ENCODE measurements at places on chromosomes 7 and 10. TPM values are rescaled to one million over a fixed set of nuclear protein-coding genes. Genes with fewer than 3 reads are reported as not detected.

VWDE gene
- under 0.01 TPM for total RNA-seq

GRCh38 chr7:37571806-37572205 is 111.8 kb upstream of the GPR141 start:
- no peak for DNase-seq

DNA sequence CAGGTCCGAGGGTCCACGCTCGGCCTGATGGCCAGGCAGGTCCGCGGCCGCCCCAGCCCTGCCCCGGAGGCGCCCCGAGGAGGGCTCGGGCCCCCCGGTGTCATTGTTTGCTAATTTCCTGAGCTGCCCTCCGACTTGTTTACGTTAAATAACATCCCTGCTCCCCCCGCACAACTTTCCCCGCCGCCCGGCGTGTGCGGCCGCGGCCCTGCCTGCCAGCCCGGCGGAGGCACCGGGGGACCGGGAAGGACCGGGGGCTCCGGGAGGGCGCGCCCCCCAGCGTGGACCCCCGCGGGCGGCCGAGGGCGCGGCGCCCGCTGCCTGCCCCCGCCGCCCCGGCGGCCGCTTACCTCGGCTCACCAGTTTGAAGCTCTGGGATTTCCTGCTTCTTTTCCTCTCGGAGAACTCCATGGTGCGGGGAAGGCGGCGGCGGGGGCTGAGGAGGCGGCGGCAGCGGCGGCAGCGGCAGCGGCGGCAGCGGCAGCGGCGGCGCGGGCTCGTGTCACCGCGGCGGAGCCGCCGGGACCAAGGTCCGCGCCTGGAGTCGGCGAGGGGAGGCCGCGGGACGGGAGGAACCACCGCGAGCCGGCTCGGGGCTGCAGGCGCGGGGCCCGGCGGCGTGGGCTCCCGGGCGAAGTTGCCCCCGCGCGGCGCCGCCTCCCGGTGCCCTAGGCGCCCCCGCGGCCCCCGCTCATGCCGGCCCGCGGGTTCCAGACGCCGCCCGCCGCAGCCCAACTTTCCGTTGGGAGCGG is 515 bp downstream of the BEND7 start:
- peak; percentile 14 for DNase-seq

- DNase-seq: no peak
Observed at GRCh38 chr7:107931740-107932515, 40.9 kb downstream of the DLD start.

GRCh38 chr10:75137533-75138438 is 26.3 kb downstream of the SAMD8 start:
- DNase-seq: peak; percentile 61

DNA sequence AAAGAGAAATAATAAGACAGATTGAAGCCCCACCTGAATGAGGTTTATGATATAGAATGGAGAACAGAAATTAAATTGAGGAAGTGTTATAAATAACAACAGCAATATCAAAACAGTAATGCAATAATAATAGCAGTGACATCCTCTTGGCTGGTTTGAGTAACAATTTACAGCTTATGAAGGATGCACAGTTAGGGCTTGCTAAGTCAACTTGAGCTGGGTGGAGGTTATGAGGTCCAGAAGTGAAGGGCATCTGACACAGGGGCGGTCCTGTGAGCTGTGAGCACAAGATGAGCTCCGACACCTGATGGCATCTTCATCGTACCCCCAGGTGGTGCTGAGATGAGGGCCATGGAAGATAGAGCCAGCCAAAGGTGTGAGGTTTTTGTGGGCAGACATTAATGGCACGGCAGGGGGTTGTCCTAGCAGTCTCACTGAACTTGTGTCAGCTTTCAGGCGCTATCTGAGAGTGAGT is 30.5 kb downstream of the ARHGAP22 start:
- no peak for DNase-seq

GRCh38 chr10:14020037-14020664 is 310.6 kb downstream of the FRMD4A start:
- DNase-seq: no peak

DNA sequence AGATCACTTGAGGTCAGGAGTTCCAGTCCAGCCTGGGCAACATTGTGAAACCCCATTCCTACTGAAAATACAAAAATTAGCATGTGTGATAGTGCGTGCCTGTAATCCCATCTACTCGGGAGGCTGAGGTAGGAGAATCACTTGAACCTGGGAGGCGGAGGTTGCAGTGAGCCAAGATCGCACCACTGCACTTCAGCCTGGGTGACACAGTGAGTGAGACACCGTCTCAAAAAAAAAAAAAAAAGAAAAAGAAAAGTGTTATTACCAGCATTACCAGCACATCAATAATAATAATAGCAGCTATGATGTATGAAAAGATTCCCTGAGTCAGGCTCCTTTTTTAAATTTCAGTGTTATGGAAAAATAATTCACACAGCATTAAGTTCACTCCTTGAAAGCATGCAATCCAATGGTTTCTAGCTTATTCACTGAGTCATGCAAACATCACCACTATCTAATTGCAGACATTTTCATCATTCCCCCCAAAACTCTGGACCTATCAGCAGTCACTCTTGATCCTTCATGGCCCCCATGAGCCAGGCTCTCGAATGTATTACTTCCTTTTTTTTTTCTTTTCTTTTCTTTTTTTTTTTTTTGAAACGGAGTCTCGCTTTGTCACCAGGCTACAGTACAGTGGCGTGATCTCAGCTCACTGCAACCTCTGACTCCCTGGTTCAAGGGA is 228.4 kb downstream of the FANK1 start:
- DNase-seq: no peak

HGF gene
- 0.20 TPM for total RNA-seq

- peak; percentile 25 for DNase-seq
Observed at GRCh38 chr7:75915416-75916156, 631 bp downstream of the POR start.

GRCh38 chr10:120387326-120387725 is 69.7 kb upstream of the PLPP4 start:
- no peak for DNase-seq

GNGT1 gene
- total RNA-seq: not detected

GRCh38 chr7:22861576-22861975 is 38.9 kb upstream of the TOMM7 start:
- no peak for DNase-seq

TMEM176B gene
- total RNA-seq: not detected
